ENCODE measurements at places on chromosomes 16 and 17.

GRCh38 chr17:41415833-41416335, 8.5 kb downstream of the KRT37 start:
- peak; percentile 85 for DNase-seq

GRCh38 chr17:34227707-34228106, 27.4 kb upstream of the CCL2 start:
- no peak for DNase-seq

GRCh38 chr17:48074322-48075081, 26.3 kb downstream of the NFE2L1 start:
- peak; percentile 79 for DNase-seq

DNA sequence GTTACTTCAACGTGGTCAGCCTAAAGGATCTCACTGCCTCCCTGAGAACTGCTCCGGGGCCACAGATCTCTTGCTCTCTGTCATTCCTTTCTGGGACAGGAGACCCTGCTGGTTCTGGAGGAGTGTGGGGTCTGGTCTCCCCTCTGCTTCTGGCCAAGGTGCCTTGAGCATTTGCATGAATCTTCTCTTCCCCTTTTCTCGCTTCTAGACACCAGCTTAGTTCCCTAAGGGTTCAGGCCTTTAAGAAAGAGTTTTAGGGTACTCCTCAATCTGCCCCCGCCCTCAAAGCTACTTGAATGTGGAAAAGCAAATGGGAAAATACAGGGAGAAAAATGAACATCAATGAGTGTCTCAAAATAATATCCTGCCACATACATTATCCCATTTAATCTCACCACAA, 48.1 kb downstream of the WSB1 start:
- DNase-seq = no peak

- no peak for DNase-seq
Measured at GRCh38 chr17:80413771-80414507, 1.0 kb upstream of the ENDOV start.

DNA sequence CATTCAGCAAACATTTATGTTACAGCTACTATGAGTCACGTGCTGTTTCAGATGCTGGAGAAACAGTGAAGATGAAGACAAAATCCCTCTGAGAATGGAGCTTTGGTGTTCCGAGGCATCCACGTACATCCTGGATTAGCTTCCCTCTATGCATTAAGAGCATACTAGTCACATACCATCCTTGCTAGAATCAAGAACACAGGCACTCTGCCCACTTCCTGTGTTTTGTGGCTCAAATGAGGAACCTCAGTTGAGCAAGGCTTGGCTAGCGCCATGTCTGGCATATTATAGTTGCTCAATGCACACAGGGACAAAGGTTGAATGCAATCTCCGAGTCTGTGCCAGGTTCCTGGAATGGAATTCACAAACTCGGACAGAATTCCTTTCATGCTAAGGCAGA, 297.5 kb downstream of the XYLT1 start:
- DNase-seq = peak; percentile 34

GRCh38 chr16:89118361-89119165, 24.9 kb downstream of the ACSF3 start:
- no peak for DNase-seq

GRCh38 chr16:11738742-11739544, 3.7 kb downstream of the TXNDC11 start:
- DNase-seq = no peak

GRCh38 chr17:44039829-44040635, 25.3 kb upstream of the TMEM101 start:
- no peak for DNase-seq

DNA sequence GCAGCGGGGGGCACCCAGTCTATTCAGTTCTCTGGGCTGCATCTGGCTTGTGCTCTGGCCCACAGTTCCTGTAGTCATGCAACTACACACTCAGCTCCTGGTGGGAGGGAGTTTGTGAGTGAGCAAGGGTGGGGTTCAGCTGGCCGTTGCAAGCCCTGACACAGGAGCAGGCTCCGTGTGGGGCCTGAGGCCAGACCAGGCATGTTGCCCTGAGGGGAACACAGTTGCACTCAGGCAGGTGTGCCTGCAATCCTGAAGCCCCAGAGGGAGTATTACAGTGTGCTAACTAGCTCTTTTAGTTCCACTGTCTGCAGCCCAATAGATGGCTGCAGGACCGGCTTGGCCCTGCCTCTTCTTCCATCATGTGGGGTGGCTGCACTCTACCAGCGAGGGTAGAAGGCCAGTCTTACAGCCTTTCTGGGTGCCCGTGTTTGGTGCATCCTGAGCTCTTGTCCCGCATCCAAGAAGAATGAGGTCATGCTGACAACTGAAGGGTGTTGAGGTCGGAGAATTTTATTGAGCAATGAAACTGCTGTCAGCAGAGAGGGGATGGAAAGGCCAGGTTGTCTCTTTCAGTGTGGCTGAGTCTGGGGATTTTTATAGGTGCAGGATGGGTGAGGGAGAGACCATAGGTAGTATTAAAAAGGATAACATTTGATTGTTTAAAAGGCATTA, 49.9 kb upstream of the ELAC2 start:
- no peak for DNase-seq

GRCh38 chr17:18016426-18016825, 22.5 kb downstream of the ATPAF2 start:
- no peak for DNase-seq

GRCh38 chr17:75927286-75927922, 13.4 kb downstream of the FBF1 start:
- no peak for DNase-seq

DNA sequence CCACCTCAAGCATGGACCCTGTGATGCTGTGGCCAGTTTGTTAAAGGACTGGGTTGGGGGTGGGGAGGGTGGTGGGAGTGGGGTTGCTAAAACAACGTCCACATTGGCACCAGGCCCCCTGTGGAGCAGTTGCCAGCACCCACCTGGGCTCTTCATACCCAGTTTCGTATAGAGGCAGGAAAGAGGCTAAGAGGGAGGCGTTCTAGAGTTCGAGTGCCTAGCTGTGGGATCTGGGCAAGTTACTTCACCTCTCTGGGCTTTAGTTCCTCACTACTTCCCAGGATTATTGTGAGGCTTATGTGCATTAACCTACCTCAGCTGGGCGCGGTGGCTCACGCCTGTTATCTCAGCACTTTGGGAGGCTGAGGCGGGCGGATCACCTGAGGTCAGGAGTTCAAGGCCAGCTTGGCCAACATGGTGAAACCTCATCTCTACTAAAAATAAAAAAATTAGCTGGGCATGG, 1.4 kb downstream of the MFAP4 start:
- no peak for DNase-seq

DNA sequence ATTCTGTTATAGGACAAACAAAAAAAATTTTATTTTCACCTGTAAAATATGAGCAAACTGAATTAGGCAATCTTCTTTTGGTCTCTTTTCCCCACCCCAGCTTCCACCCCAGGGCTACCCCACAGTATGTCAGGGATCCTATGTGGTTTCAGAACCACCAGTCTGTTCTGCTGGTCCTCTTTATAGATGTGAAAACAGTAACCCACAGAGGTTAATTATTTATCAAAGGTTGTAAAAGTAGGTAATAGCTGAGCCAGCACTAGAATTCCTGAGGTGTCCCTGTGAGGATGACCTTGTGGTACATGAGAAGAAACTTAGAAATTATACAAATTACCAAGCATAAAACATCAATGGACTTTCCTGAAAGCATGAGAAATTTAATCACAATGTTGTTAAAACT, 428.7 kb downstream of the CNTNAP4 start:
- no peak for DNase-seq

- no peak for DNase-seq
Measured at GRCh38 chr17:661509-661908, 53.1 kb downstream of the VPS53 start.

DNA sequence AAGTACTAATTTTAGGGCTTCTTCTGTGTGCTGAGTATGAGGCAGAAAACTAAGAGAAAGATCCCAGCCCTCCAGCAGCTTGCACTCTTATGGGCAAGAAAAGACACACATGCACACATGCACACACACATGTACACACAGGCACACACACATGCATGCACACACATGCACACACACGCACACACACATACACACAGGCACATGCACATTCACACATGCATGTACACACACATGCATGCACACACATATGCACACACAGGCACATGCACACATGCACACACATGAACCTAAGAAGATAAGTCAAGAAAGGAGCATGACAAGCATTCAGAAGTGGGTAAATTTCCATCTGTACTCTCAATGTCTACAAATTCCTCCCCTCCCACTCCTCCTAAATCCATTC, 130.2 kb downstream of the IRX3 start:
- DNase-seq = no peak

DNA sequence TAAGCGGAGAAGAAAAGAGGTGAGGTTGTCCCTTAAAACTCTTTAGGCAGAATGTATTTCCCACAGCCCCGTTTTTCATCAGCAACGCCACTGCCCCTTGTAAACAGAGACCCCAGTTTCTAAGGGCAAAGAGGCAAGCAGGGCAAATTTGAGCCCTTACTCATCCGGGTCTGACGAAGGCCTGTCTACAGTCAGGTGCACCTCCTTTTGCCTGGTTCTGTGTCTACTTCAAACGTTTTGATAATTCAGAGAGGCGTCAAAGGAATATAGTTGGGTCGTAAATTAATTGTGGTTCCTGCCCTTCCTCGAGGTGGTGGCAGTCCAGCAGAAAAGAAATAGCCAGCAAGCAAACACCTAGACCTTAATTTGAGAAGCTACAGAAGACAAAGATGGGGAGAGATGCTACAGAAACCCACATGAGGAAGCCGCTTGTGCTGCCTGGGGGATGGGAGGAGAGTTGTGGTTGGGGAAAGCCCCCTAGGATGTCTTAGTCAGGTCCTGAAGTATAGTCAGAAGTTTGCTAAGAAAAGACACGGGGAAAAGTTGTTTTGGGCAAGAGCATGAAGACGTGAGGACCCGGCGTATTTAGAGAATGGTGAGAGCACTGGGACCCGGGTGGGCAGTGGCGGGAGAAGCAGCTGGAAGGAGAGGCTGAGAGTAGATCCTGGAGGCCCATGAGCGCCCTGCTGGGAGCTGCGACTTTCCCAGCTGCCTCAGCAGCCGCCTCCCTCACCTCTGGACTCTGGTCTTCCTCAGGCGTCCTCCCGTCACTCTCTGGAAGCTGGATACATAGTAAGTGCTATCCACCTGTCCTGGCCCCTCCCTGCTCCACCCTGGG, 2.4 kb downstream of the FBRS start:
- peak; percentile 36 for DNase-seq

GRCh38 chr16:49940464-49941224, 84.4 kb upstream of the CNEP1R1 start:
- no peak for DNase-seq

DNA sequence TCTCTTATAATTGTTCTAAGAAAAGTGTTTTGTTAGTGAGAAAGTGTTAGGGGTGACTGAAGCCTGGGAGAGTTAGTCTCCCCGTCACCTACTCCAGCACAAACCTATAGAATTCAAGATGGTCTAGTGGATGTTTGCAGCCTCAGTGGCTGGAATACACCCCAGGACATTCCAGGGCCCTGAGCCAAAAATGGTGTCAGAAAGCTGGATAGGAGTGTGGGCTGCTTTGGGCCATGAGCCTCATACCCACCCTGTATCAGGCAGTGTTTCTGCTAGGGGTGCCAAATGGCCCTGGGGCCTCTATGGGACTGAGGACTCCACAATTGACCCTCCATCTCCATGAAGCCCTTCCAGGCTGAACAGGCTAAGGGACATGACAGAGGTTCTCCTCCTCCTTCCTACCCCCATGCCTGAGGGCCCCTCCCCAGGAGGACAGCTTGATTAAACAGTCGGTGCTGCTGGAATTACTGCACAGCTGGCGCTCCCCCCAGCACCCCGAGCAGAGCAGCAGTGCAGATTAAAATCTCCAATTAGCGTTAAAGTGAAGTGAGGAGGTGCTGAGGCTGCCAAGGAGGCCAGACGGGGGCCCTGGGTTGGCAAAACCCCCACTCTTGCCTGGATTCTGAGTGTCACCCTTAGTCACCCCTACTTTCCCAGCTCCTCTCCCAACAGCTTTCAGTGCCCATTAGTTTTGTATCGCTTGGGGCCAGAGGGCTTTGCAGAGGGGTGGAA, 59.1 kb downstream of the NEUROD2 start:
- DNase-seq = no peak

- DNase-seq = no peak
Measured at GRCh38 chr17:74217888-74218287, 4.5 kb downstream of the TTYH2 start.

DNA sequence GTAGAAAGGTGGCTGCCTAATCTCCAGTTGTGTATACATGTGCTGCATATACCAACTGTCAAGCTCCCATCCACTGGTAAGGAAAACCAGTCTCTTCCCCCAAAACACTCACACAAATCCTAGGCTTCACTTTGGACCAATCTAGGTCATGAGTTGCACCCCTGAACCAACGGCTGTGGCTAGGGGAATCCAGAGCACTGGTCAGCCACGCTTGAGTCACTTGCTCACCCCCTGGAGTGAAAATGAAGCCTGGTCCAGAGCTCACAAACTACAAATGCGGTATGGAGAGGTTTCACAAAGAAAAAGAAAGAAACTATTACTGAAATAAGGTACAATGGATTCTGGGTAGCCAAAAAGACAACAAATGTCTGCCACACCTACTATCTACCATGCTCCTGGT, 66.1 kb upstream of the NLK start:
- peak; percentile 36 for DNase-seq

- no peak for DNase-seq
Measured at GRCh38 chr17:15972497-15972951, 27.0 kb downstream of the ZSWIM7 start.

- DNase-seq = no peak
Measured at GRCh38 chr17:36036235-36036634, 18.5 kb upstream of the CCL23 start.

GRCh38 chr16:2299121-2299914, 31.4 kb upstream of the RNPS1 start:
- no peak for DNase-seq

DNA sequence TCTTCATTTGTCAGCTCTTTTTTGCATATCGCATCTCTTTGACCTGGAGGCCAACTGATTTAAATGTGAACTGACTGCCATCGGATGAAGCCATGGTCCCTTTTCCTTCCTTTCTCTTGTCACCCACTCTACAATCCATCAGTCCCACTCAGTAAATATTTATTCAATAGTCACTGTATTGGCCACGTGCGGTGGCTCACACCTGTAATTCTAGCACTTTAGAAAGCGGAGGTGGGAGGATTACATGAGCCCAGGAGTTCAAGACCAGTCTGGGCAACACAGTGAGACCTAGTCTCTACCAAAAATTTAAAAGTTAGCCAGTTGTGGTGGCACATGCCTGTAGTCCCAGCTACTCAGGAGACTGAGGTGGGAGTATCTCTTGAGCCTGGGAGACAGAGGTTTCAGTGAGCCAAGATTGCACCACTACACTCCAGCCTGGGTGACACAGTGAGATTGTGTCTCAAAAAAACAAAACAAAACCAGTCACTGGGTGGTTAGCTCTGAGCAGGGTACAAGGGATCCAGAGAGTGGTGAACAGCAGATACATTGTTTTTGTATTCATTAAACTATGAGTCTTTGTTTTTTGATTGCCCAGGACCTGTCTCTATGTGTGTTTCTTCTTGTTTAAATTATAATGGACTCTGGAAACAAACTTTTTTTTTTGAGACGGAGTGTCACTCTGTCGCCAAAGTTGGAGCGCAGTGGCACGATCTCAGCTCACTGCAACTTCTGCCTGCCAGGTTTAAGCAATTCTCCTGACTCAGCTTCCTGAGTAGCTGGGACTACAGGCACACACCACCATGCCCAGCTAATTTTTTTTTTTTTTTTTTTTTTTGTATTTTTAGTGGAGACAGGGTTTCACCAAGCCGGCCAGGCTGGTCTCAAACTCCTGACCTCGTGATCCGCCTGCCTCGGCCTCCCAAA, 6.9 kb downstream of the PHAF1 start:
- DNase-seq = no peak

Data from EL (cell line).